ENCODE measurements at places on chromosomes 16 and 17.

GRCh38 chr16:77596261-77596660 lies 126.1 kb upstream of the NUDT7 start:
- DNase-seq: no peak

- no peak for DNase-seq
Measured at GRCh38 chr16:84593825-84594724, 23.8 kb downstream of the COTL1 start.

DNA sequence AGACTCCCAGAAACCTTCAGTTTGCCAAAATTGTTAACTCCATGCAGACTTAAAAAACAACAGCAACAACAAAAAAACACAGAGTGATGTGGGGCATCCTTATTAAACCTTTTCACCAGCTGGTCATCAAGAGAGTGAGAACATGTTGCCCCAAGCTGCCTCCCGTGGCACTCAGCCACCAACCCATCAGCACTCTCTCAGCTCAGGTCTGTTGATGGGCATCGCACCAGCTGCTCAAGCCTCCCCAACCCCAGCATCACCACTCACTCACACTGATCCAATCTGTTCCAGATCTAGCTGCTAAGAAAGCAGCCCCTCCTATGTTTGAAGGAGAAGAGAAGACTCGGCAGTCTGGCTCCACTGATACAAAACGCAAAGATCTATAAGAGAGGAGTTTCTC lies 46.8 kb downstream of the SLC39A11 start:
- DNase-seq: no peak

DNA sequence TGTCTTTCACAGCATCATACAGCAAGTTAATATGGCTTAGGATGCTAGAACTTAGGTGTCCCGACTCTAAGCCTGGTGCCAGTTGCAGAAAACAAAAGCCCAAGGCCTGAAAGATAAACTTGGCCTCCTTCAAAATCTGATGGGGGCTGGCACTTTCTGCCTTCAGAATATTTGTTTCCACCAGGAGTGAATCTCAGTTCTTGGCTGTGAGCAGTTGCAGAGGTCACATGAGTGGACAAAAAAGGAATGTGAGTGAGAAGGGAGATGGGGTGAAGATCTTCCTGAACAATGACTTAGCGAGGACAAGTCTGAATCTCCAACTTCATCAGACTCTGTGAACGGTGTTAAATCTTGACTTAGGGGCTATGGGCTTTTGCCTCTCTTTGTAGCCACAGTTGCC lies 46.6 kb downstream of the HOXB1 start:
- DNase-seq: no peak

GRCh38 chr16:87230571-87230970 lies 86.6 kb downstream of the C16orf95 start:
- DNase-seq: no peak

DNA sequence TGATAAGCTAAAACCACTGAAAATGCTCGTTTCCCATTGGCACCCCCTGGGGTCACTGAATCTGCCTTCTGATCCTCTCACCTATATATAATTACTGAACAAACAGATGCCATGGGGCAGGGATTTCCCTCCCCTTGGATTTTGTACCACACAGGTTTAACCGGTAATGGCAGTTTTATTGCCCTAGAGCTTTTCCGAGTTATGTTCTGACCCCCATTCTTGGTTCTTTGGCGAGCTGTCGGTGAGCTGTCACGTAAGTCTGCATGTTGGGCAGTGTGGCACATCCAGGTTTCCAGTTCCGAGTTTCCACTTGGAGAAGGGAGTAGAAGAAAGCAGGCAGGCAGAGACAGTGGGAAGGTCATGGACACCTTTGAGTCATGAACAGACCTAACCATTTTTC lies 7.1 kb downstream of the TMEM97 start:
- no peak for DNase-seq

DNA sequence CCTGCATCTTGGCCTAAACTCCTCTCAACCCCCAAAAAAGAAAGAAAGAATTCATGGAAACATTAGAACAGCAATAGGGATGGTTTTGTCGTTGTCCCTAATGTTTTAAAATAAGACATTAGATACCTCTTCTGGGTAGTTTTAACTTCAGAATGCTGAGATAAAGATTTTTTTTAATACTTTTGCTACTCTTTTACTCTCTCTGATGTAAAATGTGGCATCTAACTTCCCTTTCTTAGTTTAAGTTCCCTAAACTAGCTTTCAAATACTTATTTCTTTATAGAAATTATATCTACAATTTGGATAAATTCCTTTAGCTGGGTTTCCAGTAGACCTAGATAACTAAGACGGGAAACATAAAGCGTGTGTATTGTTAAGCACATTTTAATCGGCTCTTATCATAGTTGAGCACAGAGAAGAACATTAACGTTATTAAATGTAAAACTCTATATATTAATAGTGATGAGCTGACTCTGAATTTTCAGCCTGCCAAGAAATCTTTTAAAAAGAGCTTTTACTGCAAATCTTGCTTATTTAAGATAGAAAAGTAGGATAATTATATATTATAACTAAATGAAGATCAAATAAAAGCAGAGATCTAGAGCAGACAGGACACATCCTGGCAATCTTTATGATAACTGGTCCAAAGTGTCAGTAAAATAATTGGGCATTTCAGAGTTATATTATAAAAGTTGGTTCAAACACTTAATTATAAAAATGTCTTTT lies 183.2 kb downstream of the CYB561 start:
- DNase-seq: no peak

GRCh38 chr16:20744922-20745440 lies 3.4 kb upstream of the THUMPD1 start:
- DNase-seq: no peak

DNA sequence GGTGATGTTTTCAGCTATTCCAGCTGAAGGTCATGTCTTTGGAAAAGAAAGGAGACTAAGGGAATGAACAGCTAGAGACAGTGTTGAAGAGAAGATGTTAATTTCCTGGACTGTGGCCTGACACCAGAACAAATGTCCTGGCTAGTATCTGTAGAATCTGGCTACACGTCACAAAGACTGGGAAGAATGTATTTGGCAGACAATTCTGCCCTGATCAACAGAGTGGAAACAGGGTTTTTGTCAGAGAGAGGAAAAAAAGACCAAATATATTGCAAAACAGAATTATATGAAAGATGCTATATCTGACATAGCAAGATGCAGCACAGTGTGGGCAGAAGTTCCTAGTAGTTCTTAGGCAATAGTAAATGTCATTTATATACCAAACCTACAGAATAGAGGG lies 17.0 kb upstream of the ANKFN1 start:
- DNase-seq: no peak

DNA sequence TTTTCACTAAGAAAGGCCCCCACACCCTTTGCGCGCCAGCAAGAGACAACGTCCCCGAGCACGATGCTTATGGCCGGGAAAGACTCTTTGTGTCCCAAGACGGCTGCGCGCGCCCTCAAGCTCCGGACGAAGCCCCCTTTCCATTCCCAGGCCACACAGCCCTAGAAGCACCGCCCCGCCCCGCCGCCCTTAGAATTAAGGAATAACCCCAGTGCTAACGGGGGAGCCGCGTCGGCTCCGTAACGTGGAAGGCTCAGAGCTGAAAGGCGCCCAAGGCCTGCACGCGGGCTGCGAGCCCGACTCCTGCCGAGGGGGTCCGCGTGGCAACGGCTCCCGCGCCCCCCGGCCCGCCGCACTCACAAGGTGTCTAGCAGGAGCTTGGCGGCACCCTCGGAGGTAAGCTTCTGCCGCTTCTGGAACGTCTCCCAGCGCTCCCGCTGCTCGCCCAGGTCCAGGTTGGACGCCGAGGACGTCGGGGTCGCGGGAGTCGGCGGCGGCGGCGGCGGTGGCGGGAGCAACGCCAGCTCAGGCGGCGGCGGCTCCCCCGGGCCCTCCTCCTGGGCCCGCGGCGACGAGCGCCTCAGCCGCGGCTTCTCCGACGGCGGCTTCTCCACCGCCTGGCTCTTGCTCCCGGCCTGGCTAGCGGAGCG lies 477 bp downstream of the CENPV start:
- no peak for DNase-seq

DNA sequence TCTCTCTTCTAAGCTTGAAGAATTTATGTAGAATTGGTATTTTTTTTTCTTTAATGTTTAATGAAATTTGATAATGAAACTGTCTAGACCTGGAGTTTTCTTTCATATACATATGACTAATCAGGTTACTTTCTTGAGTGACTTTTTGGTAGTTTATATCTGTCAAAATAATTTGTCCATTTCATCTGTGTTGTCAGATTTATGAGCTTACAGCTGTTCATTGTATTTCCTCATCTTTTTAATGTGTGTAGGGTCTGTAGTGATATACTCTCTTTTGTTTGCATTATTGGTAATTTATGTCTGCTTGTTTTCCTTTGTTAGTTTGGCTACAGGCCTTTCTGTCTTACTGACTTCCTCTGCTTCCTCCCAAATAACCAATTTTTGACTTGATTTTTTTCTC lies 55.7 kb downstream of the TAOK1 start:
- DNase-seq: no peak

DNA sequence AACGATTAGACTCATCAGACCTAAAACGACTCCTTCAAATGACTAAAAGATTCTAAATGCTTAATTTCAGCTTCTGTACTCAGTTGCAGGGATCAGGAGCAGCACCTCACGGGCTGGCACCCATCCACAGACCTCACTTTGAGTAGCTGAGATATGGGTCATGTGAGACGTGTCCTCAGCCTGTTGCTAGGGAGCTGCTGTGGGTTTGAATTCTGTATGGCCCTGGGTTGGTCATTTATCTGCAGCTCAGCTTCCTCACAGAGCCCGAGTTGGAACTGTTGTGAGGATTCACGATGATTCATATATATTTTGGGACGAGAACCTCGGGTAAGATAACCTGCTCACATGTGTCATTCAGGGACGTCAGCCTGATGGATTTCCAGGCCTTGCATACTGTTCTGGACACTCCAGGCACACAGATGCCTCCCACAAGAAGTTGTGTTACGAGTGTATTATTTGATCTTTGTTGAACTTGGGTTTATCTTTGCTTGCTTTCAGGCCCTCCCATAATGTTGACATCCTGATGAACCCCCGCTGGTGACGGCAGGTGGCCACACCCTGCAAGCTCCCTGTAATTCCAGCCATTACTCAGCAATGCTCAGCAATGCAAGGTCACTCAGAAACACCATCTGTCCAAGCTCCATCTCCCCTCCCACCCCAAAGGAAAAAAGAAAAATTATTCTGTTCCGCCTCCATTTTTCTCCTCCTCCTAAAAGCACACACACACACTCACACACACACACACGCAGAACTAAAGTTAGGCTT lies 137.6 kb downstream of the RBFOX3 start:
- no peak for DNase-seq

DNA sequence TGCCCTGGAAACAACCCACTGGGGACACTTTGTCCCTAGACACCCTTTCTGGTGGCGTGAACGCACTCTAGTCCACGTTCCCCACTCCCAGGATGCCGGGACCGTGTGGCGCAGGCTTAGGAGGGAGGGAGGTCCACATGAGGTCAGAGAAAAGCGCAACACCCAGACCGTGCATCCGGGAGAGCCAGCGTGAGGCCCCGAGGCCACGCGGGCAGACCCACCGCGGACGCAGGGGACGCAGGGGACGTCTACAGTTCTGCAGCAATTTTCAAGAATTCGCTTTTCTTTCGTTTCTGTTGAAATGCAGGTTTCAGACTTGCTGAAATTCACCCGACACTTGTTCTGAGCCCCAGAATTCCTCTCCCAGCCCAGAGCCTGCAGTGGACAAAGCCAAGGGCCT lies 4.7 kb downstream of the RFNG start:
- DNase-seq: no peak

DNA sequence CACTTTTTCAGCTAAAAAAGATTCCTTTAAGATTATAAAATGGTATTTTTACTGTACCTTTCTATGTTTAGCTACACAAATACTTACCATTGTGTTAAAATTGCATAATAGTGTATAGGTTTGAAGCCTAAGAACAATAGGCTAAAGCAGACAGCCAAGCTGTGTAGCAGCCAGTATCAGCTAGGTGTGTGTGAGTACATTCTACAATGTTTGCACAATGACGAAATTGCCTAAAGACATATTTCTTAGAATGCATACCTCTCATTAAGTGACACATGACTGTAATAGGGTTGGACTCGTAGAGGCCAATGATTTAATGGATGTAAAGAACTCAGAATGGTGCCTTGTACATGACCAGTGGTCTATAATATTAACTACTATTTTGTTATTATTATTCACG lies 1.9 kb upstream of the MT1B start:
- no peak for DNase-seq

GRCh38 chr16:13014476-13014875 lies 113.1 kb downstream of the SHISA9 start:
- no peak for DNase-seq

- no peak for DNase-seq
Measured at GRCh38 chr17:65468321-65468720, 93.1 kb downstream of the AXIN2 start.

DNA sequence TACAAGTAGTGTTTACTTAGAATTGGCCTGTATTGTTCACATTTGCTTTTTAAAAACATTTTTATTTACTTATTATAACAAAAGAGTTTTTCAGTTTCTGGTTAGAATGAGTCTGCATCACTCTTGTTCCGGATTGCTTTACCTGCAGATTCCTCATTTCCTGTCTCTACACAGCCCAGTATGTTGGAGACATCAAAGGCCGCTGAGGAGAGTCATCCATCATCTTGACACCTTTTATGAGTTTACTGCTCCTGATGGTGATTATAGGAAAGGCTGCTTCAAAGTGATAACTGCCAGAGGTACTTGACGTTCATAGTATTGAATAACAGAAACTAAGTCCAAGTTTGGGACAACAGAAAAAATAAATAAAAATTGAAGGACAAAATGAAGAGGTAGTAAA lies 490.5 kb upstream of the CA10 start:
- DNase-seq: no peak

- DNase-seq: no peak
Measured at GRCh38 chr17:44097110-44097958, 26.1 kb downstream of the HDAC5 start.

DNA sequence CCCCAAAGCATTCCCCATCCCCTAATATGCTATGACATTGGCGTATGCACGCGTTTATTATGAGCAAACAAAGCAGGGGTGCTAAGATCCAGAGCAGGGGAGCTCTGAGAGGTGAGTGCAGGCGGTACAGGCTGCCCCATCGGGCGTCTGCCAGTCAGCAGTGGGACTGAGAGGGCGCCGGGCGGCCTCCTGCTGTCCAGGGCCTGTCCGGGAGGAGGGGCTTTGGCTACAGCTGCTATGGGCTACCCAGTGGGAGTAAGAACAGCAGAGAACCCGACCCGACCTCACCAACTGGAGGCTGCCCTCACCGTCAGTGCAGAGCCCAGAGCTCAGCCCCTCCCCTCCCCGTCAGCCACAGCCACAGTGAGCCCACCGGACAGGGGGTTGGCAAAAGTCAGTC lies 18.5 kb upstream of the AATK start:
- no peak for DNase-seq

GRCh38 chr16:28089992-28090365 lies 26.5 kb upstream of the GSG1L start:
- DNase-seq: no peak

GRCh38 chr17:35683591-35683990 lies 47.8 kb upstream of the RASL10B start:
- DNase-seq: no peak

DNA sequence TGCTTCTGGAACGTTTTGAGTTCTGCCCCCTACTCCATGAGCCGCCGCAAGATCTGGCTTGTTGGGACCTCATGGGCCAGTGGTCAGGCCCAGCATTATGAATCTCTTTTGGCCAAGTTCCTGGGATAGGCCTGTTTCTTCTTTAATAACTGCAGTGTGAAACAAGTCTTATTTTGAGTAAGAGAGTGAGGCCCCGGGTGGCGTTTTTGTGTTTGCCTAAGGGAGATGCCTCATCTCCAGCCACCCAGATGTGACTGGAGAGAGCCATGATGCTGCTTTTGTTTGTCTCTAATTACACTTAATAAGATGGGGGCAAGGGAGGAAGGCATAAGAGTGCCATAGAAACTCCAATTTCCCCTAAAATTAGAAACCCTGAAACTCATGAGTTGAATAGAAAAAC lies 39.8 kb downstream of the KSR1 start:
- DNase-seq: no peak

Measured in cortex of kidney (tissue), 1 donor.